Activated T-cell treated with anti-CD3 and anti-CD28 coated beads, Interleukin-2, amount 50 U/mL, for 72 hours (primary cell): ENCODE measurements at places on chromosomes 5 and 9.

DNA sequence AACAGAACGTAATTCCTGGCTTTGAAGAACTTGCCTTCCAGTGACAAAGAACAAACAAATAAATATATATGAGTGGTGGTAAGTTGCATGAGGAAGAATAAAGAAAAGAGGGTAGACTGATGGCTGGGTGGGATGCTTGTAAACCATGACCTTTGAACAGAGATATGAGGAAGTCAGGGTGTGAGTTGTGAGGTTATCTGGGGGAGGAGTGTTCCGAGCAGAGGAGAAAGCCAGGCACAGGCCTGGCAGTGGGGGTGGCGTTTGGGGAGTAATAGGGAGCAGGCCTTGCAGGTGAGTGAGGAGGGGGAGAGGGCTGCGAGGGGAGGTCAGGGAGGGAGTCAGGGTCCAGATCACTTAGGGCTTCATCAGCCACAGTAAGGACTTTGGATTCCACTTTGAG, 213.4 kb downstream of the PTTG1 start:
- DNase-seq = no peak

DNA sequence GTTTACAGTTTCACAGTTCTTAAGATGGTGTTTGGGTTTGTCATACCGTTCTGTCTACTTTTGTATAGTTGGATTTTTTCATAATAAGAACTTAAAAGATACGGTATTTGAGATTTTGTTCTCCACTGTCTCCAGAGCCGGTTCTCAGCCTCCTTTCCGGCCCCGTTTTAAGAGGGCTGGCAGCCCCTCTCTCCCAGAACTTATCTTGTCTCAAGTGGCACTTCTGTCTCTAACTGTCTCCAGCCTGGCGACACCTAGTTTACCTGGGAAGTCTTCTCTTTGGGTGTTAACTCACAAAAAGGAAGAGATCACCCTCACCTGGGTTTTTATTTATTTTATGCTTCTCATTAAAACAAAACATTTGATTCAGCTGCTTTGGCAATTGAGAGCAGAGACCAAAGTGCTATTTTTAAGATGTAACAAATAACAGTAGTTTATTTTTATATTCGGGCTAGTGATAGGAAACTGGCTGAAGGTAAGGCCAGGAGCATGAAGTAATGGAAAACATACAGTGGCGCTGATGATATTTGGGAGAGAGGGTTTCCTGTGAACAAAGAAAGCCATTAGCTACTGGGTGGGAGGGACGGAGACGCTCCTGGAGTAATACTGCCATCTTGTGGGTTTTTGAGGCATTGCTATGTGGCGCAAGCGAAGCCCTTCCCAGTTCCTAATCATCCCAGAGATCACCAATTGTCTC, 48.3 kb downstream of the ACER2 start:
- DNase-seq = peak; percentile 63

- DNase-seq = no peak
Measured at GRCh38 chr9:7984203-7984602, 184.6 kb upstream of the DMAC1 start.

- DNase-seq = no peak
Measured at GRCh38 chr5:42854795-42855194, 43.1 kb upstream of the SELENOP start.
